Inflammatory macrophage (primary cell): ENCODE measurements at places on chromosomes 3 and 15.
A peak's percentile ranks its signal among the peaks of the same experiment; 100 is the strongest.

- no peak for DNase-seq
Observed at GRCh38 chr15:99961011-99961441, 227.8 kb upstream of the LYSMD4 start.

GRCh38 chr15:75195766-75196241 lies 5.9 kb upstream of the C15orf39 start:
- DNase-seq = no peak

- DNase-seq = no peak
Observed at GRCh38 chr3:65915477-65915876, 123.2 kb downstream of the MAGI1 start.

DNA sequence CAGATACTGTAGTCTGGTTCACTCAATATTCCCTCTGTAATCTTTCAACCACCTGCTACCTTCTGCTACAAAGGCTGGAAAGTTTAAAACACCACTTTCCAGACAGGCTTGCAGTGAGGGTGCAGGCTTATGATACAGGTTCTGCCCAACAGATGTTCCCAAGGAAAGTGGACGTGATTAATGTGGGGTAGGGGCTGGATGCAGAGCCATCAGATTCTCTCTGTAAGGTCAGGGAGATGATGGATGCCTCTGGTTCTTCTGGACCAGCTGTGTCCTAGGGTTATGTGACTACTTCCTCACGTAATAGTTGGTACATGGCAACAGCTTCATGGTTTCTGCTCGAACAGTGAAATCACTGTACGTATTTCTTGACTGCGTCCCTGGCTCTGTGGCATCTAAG lies 11.1 kb downstream of the GPR176 start:
- DNase-seq = no peak

GRCh38 chr15:74825866-74826265 lies 561 bp upstream of the CPLX3 start:
- DNase-seq = no peak

- peak; percentile 51 for DNase-seq
Observed at GRCh38 chr3:131020122-131020693, 6.4 kb downstream of the ASTE1 start.

- DNase-seq = no peak
Observed at GRCh38 chr3:15716178-15716577, 81.6 kb downstream of the ANKRD28 start.

DNA sequence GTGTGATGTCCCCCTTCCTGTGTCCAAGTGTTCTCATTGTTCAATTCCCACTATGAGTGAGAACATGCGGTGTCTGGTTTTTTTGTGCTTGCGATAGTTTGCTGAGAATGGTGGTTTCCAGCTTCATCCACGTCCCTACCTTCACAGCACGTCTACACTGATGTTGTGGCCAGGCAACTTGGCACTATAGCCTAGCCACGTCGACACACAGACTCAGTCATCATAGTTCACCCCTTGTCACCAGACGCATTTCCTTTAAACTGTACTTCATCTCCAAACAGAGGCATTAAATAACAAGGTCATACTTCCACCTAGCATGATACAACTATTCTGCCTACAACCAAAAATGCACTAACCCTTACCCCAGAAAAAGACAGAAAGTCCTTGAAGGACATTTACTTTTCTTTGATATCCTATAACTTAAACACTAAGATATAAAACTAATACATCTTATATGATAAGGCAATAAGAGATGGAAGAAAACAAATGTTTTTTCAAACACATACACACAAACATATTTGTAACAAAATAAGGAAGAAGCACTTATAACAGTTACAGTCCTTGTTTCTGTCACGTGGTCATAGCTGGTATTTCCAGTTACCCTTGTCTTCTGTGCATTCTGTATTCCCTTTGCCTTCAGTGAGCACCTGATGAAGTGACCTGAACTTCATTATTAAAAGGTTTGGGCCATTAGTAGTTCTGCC lies 121.4 kb downstream of the KLF13 start:
- no peak for DNase-seq

DNA sequence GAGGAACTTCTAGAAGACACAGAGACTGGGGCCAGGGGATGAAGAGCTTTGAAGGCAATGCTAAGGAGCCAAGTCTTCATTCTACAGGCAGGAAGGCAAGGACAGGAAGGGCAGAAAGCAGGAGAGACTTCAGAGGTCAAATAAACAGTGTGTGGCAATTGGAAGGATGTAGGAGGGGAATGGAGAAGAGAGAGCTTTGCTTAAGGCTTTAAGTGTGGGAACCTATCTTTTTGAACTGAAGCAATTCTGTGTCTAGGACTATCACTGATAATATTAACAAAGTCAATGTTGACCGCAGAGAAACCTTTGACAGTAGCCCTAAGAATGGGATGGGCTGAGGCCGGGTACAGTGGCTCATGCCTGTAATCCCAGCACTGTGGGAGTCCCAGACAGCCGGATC lies 325.0 kb downstream of the FOXP1 start:
- no peak for DNase-seq

DNA sequence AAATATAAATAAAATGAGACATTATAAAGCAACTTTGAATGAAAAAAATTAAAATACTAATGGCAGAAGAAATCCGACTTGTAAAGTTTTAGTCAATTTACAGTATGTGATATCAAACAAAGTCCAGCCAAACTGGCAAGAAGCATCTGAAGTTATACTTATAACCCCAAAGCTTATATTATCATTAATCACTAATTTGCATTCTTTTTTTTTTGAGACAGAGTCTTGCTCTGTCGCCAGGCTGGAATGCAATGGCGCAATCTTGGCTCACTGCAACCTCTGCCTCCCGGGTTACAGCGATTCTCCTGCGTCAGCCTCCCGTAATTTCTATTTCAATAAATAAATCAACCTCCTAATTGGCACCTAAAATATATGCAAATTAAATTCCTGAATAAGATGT lies 80.1 kb downstream of the AQR start:
- no peak for DNase-seq
